ENCODE measurements at places on chromosomes 16 and 17. TPM values are rescaled to one million over a fixed set of nuclear protein-coding genes. Genes with fewer than 3 reads are reported as not detected.

DNA sequence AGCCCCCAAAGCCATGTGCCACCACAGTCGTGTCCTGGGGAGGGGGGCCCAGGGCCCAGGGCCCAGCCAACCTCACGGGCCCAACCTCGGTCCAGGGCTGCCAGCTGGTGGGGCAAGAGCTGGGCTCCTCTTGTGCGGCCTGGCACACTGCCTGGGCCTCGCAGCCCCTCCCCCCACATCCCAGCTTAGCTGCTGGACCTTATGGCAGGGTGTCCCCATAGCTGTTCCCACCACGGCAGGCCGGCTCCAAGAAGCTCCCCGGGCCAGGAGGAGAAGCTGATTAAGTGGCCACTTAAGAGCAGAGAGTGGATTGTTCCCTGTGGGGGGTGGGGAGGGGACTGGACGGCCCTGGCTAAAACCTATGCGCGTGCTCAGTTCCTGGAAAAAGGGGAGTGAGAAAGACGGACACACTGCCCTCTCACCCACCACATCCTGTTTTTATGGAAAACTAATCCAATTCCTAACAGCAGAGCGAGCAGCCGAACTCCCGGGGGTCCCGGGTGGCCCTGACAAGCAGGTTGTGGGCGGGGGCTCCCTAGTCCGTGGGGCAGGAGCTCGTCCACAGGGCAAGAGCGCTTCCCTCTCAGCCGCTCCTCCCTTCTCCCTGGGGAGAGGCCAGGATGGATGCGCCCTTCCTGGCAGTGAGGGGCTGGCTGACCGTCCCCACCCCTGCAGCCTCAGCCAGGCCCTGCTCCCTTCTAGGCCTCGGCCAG lies 16.8 kb downstream of the PIEZO1 start:
- DNase-seq: peak; percentile 74

Gene PDPK1
- 27.4 TPM for total RNA-seq

GRCh38 chr17:3982541-3983017 lies 18.3 kb upstream of the ATP2A3 start:
- no peak for DNase-seq

Gene CHAD
- total RNA-seq: 12.4 TPM

GRCh38 chr17:333626-334396 lies 18.8 kb downstream of the RPH3AL start:
- DNase-seq: no peak

Gene USP7
- 44.3 TPM for total RNA-seq
